ENCODE measurements at places on chromosomes 7 and 10. TPM values are rescaled to one million over a fixed set of nuclear protein-coding genes. Genes with fewer than 3 reads are reported as not detected.

DNA sequence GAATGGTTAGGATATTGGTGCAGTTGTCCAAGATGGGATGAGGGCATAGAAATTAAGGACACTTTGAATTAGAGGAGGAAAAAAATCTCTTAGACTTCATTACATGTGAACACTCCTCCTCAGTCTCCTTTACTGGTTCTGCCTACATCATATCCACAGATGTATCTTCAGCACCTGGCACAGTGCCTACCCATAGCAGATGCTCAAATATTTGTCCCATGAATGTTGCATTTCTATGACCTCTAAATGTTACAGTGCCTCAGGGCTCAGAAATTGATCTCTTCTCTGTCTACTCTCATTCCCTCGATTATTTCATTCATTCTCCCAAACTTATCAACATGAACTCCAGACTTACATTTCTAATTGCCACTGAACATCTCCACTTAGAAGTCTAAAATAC, 17.1 kb downstream of the CNNM1 start:
- H3K27ac ChIP-seq = no peak overlapping the region
- H3K4me3 ChIP-seq = no peak overlapping the region
- H3K27me3 ChIP-seq = no peaks in the 10 kb centered on the region
- H3K36me3 ChIP-seq = no peaks in the 10 kb centered on the region

- H3K4me3 ChIP-seq = no peak overlapping the region
- H3K27ac ChIP-seq = no peak overlapping the region
- peak; percentile 52 for DNase-seq
- H3K4me1 ChIP-seq = no peaks in the 10 kb centered on the region
- peaks cover 50% of the 10 kb centered on the region for H3K36me3 ChIP-seq
- H3K27me3 ChIP-seq = no peaks in the 10 kb centered on the region
Measured at GRCh38 chr10:350981-351501, 215.8 kb downstream of the ZMYND11 start.

DNA sequence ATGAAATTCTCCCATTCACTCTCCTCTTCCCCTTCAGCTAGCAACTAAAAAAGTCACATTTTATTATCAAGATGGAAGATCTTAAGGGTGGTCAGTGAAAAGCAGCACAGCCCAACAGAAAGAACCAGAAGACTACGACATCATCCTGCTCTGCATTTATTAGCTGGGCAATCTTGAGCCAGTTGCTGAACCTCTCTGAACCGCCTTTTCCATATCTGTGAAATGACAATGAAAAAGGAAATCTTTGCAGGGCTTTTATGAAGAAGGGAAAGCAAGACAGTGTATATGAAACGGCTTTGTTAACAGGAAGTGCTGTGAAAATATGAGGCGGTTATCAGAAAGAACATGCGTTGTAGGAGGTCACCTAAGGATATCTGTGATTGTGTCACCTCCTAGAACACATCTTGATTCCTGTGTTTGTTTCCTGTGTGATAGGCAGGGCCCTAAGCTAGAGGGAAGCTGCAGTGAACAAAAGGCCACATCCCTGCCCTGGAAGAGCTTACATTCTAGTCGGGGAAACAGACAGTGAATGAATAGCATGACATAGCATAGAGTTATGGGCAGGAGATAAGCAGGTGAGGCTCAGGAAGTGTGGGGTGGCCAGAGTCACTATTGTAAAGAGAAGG, 36.0 kb upstream of the KCNMA1 start:
- H3K27ac ChIP-seq = no peak overlapping the region
- peaks cover 26% of the 10 kb centered on the region for H3K27me3 ChIP-seq
- no peaks in the 10 kb centered on the region for H3K36me3 ChIP-seq

DNA sequence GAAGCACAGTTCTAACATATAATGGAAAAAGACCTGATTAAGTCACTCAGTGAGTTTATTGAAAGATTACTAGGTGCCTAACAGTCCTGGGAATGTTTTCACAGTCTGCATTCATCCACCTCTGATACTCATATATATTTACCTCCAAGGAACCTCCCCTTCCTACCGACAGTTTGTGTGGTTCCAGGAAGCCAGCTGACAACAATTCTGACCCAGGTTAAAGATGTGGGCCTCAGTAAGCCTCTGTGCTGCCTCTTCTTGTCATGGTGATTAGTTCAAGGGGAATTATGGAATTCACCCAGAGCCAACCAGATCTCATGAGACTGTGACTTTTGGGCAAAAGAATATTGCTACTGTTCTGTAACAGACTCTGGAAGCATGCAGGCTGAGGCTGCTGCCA, 186.8 kb downstream of the NXPH1 start:
- H3K36me3 ChIP-seq = no peaks in the 10 kb centered on the region
- no peaks in the 10 kb centered on the region for H3K4me1 ChIP-seq
- H3K27ac ChIP-seq = no peak overlapping the region
- H3K4me3 ChIP-seq = no peak overlapping the region
- no peaks in the 10 kb centered on the region for H3K27me3 ChIP-seq

DNA sequence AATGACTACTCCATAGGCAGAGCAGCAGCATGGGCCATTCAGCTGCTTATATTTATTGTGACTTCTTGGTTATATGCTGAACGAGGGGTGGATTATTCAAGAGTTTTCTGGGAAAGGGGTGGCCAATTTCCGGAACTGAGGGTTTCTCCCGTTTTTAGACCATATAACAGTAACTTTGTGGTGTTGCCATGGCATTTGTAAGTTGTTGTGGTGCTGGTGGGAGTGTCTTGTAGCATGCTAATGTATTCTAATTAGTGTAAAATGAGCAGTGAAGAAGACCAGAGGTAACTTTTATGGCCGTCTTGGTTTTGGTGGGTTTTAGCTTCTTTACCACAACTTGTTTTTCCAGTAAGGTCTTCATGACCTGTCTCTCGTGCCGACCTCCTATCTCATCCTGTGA, 139.6 kb downstream of the KLF6 start:
- no peaks in the 10 kb centered on the region for H3K36me3 ChIP-seq
- no peaks in the 10 kb centered on the region for H3K27me3 ChIP-seq
- no peak overlapping the region for H3K4me3 ChIP-seq
- DNase-seq = no peak
- H3K4me1 ChIP-seq = no peaks in the 10 kb centered on the region

GRCh38 chr7:138871065-138871813, 73.2 kb upstream of the ATP6V0A4 start:
- DNase-seq = no peak
- peaks cover 8% of the 10 kb centered on the region for H3K4me1 ChIP-seq
- H3K4me3 ChIP-seq = no peak overlapping the region
- H3K27ac ChIP-seq = no peak overlapping the region
- H3K36me3 ChIP-seq = no peaks in the 10 kb centered on the region

- DNase-seq = no peak
- H3K4me3 ChIP-seq = no peak overlapping the region
Measured at GRCh38 chr7:151320263-151320845, 21.3 kb upstream of the NUB1 start.

- DNase-seq = no peak
- H3K4me1 ChIP-seq = no peaks in the 10 kb centered on the region
- no peaks in the 10 kb centered on the region for H3K36me3 ChIP-seq
- no peak overlapping the region for H3K27ac ChIP-seq
- H3K27me3 ChIP-seq = peaks cover 42% of the 10 kb centered on the region
Measured at GRCh38 chr7:143444785-143445184, 1.5 kb downstream of the TAS2R60 start.

GRCh38 chr7:22811746-22812280, 10.8 kb downstream of the TOMM7 start:
- peaks cover 9% of the 10 kb centered on the region for H3K4me1 ChIP-seq
- no peak overlapping the region for H3K27ac ChIP-seq
- no peaks in the 10 kb centered on the region for H3K27me3 ChIP-seq

DNA sequence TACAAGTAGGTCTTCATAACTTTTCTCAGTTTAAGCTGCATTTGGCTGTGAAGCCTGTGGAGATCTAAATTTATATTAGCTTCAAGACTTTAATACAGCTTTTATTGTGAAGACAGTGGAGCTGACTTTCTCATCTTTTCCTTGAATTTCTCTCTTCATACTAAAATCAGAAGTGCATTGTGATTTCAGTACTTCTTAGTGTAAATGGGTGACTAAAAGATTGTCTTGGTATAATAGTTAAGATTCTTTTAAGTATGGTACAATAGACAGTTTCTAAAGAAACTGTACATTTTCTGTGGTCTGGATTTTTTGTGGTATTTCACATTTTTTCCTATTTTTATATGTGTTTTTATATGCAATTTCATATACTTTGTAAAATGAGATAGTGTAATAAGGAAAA, 21.0 kb upstream of the DDX21 start:
- H3K4me3 ChIP-seq = no peak overlapping the region
- no peak overlapping the region for H3K27ac ChIP-seq
- H3K27me3 ChIP-seq = no peaks in the 10 kb centered on the region
- no peak for DNase-seq
- peaks cover 50% of the 10 kb centered on the region for H3K36me3 ChIP-seq

DNA sequence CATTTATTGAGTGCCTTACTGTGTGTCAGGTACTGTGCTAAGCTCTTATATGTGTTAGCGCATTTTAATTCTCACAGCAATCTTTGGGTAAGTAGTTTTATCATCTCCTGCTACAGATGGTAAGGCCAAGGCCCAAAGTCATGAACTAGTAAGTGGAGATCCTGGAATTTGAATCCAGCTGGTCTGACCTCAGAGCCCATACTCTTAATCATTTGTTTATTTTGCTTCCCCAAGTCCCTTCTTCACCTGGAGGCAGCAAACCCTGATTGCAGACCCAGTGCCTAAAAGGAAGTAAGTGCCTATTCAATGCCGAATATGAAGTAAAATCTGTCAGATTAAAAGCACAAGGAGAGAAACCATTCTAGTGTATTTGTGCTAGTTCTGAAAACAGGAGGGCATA, 182.9 kb upstream of the TCF7L2 start:
- H3K27ac ChIP-seq = no peak overlapping the region
- no peaks in the 10 kb centered on the region for H3K27me3 ChIP-seq
- no peaks in the 10 kb centered on the region for H3K36me3 ChIP-seq
- DNase-seq = no peak
- peaks cover 17% of the 10 kb centered on the region for H3K4me1 ChIP-seq

GRCh38 chr10:34526758-34527730, 288.1 kb downstream of the PARD3 start:
- H3K36me3 ChIP-seq = no peaks in the 10 kb centered on the region
- H3K4me1 ChIP-seq = peaks cover 45% of the 10 kb centered on the region
- peak; percentile 42 for DNase-seq

DNA sequence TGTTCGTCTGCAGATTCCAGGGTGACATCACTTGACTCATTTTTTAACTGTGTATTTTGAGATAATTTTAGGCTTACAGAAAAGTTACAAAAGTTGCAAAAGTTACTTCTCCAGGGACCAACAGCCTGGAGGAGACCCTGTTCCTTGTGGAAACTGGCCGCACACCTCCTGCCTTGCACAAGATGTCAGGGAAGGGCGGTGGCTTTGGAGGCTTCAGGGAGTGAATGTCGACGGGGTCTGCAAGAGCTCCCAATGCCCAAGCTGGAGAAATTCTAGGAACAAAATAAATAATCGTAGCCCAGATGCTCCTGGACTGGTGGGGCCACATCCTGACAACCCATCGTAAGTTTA, 62.2 kb upstream of the FAM20C start:
- H3K4me3 ChIP-seq = peak overlapping the region; percentile 62
- DNase-seq = no peak
- H3K27ac ChIP-seq = peak overlapping the region; percentile 57

DNA sequence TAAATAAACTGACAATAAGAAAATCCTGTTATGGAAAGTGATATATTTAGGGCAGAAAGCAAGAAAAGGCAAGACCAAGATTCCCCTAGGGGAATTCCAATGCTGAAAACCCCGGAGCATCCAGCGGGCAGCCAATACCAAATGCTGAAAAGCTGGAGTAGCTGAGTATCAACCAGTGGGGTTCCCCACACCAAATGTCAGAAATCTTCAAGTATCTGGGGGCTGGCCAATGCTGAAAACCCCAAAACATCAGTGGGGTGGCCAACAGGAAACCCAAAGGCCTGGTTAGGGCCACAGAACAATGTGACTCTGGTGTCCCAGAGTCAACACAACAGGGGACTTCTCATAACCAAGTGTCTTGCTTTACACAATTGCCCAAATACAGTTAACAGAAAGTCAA, 271.8 kb upstream of the CACNA2D1 start:
- H3K36me3 ChIP-seq = no peaks in the 10 kb centered on the region
- no peaks in the 10 kb centered on the region for H3K27me3 ChIP-seq
- H3K4me1 ChIP-seq = no peaks in the 10 kb centered on the region
- H3K27ac ChIP-seq = no peak overlapping the region
- DNase-seq = no peak

DNA sequence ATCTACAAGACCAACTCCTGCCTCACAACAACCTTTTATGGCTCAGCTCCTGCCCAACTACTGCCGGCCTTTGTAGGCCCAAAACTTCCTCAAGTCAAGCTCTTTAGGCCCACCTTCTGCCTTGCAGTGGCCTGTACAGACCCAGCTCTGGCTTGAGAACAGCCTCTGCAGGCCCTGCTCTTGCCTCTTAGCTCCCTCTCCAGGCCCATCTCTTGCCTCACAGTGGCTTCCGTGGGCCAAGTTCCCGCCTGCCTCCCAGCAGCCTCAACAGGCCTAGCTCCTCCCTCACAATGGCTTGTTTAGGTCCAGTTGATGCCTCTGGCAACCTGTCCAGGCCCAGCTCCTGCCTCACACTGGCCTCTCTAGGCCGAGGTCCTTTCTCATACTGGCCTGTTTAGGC, 32.4 kb upstream of the VKORC1L1 start:
- H3K4me3 ChIP-seq = no peak overlapping the region
- no peaks in the 10 kb centered on the region for H3K4me1 ChIP-seq
- H3K27me3 ChIP-seq = no peaks in the 10 kb centered on the region
- H3K36me3 ChIP-seq = no peaks in the 10 kb centered on the region
- peak; percentile 41 for DNase-seq

GRCh38 chr7:116588641-116589594, 64.1 kb downstream of the CAV1 start:
- no peaks in the 10 kb centered on the region for H3K27me3 ChIP-seq
- peak overlapping the region; percentile 14 for H3K4me3 ChIP-seq
- peak overlapping the region; percentile 80 for H3K27ac ChIP-seq
- peaks cover 21% of the 10 kb centered on the region for H3K4me1 ChIP-seq
- H3K36me3 ChIP-seq = no peaks in the 10 kb centered on the region

- no peak overlapping the region for H3K27ac ChIP-seq
- no peaks in the 10 kb centered on the region for H3K36me3 ChIP-seq
- peaks cover 4% of the 10 kb centered on the region for H3K4me1 ChIP-seq
- no peak overlapping the region for H3K4me3 ChIP-seq
- H3K27me3 ChIP-seq = no peaks in the 10 kb centered on the region
Measured at GRCh38 chr10:104127411-104127810, 5.4 kb downstream of the SFR1 start.

DNA sequence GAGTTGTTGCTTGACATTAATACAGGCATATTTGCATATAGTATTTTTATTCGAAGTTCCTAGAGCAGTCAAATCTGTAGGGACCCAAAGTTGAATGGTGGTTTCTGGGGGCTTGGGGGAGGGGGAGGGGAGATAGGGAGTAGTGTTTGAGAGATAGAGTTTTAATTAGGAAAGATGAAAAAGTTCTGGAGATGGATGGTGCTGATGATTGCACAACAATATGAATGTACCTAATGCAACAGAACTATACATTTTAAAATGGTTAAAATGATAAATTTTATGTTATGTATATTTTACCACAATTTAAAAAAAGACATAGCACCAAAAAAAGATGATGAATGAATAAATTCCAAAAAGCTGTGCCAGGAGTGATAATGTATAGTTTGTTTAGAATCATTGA, 41.8 kb downstream of the STK31 start:
- no peaks in the 10 kb centered on the region for H3K4me1 ChIP-seq
- DNase-seq = no peak
- H3K27me3 ChIP-seq = no peaks in the 10 kb centered on the region
- no peak overlapping the region for H3K4me3 ChIP-seq

The GAD2 gene
- not detected for total RNA-seq

The GARIN1A gene
- total RNA-seq = 2.1 TPM

The HPS1 gene
- total RNA-seq = 61.9 TPM

The CTAGE6 gene
- total RNA-seq = 0.36 TPM

The C10orf53 gene
- not detected for total RNA-seq

The STEAP2 gene
- 9.8 TPM for total RNA-seq

The SPDYE3 gene
- total RNA-seq = under 0.01 TPM

The LIPK gene
- total RNA-seq = not detected

The RAB19 gene
- total RNA-seq = not detected

Data from osteoblast (primary cell).